ENCODE measurements at places on chromosomes 7 and 10. TPM values are rescaled to one million over a fixed set of nuclear protein-coding genes. Genes with fewer than 3 reads are reported as not detected.

DNA sequence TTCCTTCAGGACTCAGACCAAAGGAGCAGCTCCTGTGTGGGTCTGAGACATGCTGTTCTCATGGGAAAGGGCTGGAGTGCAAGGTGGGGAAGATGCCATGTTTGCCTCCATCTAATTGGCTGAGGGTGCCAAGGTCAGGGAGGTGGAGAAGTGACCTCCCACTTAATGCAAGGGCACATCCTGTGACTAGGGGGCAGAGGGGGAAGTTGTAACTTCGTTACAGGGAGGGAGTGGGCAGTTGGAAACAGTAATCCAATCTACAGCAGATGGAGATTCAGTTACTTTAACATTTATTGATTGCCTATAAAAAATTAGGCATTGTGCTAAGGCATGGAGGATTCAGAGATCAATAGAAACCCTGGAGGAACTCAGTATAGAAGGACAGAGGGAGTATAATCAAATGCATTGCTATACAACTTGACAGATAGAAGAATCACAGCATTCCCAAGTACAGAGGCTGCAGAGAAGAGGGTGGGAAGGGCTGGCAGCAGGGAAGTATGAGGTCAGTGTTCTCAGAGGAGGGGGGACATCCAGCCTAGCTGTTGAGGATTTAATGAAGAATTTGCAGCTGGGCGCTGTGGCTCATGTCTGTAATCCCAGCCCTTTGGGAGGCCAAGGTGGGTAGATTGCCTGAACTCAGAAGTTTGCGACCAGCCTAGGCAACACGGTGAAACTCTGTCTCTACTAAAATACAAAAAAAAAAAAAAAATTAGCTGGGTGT lies 75.9 kb downstream of the CCNY start:
- H3K4me3 ChIP-seq: no peak overlapping the region
- H3K27me3 ChIP-seq: no peaks in the 10 kb centered on the region
- H3K27ac ChIP-seq: no peak overlapping the region
- no peak for DNase-seq
- H3K4me1 ChIP-seq: no peaks in the 10 kb centered on the region

- no peak overlapping the region for H3K4me3 ChIP-seq
- DNase-seq: no peak
- H3K27me3 ChIP-seq: no peaks in the 10 kb centered on the region
- no peaks in the 10 kb centered on the region for H3K4me1 ChIP-seq
- no peaks in the 10 kb centered on the region for H3K36me3 ChIP-seq
These were observed 39.5 kb downstream of the ADK start for GRCh38 chr10:74190494-74190893.

GRCh38 chr7:91913612-91914011 lies 27.1 kb upstream of the AKAP9 start:
- H3K4me3 ChIP-seq: no peak overlapping the region
- no peaks in the 10 kb centered on the region for H3K27me3 ChIP-seq
- DNase-seq: no peak
- no peaks in the 10 kb centered on the region for H3K4me1 ChIP-seq
- H3K27ac ChIP-seq: no peak overlapping the region

Gene TMEM213
- not detected for total RNA-seq

- no peaks in the 10 kb centered on the region for H3K4me1 ChIP-seq
- H3K27ac ChIP-seq: no peak overlapping the region
These were observed 220.9 kb downstream of the C7orf25 start for GRCh38 chr7:42690794-42691639.

- no peaks in the 10 kb centered on the region for H3K36me3 ChIP-seq
- no peak for DNase-seq
- H3K27ac ChIP-seq: no peak overlapping the region
- H3K27me3 ChIP-seq: no peaks in the 10 kb centered on the region
- no peaks in the 10 kb centered on the region for H3K4me1 ChIP-seq
These were observed 31.7 kb downstream of the LHPP start for GRCh38 chr10:124493214-124493882.
